ENCODE measurements at places on chromosomes 16 and 17.

DNA sequence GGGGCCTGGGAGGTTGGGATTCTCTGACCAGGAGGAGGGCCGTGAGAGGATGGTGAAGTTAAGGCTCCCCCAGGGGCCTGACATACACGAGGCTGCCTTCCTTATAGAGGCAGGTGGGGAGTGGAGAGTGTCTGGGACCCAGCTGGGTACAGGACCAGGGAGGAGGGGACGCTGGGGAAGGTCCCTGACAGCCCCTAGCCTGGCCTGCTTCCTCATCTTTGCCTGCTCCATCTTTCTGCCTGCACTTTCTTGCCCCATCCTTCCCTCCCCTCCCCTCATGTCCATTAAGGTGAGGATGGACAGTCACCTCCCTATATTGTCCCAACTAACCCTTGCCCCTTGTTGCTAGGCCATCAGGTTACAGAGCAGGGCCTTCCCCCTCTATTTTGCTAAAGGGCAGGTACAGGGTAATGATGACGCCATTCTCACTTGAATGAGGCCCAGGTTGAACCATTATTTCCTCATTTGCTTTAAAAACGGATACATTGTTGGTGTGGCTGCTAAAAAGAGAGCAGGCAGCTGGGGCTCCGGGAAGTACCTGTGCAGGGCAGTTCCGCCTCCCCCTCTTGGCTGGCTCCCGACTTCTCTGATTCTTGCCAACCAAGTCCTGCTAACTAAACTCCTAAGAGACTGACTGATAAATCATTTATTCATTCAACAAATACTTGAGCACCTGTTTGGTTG is 1.3 kb downstream of the C17orf99 start:
- no peak for DNase-seq

DNA sequence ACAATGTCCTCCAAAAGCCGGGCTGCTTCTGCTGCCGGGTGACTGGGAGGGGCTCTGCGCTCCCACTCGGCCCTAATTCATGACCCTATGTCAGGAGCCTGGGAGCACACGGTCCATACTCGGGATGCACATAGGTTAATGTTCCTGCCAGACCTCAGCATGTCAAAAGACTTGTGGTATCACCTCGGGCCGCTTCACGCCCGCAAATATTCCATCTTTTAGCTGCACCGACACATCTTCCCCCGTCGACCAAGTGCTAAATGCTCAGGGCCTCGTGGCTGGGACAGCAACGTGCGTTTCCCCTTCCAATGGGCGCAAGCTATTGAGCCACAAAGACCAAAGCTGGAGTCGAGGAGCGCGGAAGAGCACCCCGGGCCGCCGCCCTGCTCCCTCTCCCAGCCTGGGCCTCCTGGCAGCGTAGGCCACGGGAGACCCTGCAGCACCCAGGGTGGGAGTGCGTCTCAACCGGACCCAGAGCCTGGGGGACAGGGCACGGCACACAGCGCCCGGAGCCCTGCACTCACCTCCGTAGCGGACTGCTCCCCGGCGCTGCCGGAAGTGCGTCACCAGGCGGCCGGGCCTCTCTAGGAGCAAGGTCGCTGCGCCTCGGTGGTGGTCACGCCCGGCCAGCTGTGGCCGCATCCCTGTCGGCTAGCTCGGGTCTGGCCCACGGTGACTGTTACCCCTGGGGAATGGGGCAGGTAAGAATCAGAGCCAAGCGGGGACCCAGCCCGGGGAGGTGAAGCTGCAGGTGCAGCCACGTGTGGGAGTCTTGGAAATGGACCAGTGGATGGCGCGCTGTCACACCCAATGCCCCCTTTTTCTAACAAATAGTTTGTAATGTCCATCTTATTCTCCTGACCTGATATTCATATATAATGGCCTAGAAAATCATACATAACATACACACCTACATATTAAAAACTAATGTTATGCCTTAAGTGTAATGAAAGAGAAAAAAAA is at the start of gene ZNF23:
ZNF23 (minus strand) TSS at position 562 of the 963 bp plus-strand sequence. CDS start 5,451 bp downstream, outside the sequence.
- peak; percentile 64 for DNase-seq

- DNase-seq: no peak
Observed at GRCh38 chr17:49123061-49123460, 9.5 kb upstream of the B4GALNT2 start.

- no peak for DNase-seq
Observed at GRCh38 chr16:49747654-49748053, 108.3 kb downstream of the ZNF423 start.

DNA sequence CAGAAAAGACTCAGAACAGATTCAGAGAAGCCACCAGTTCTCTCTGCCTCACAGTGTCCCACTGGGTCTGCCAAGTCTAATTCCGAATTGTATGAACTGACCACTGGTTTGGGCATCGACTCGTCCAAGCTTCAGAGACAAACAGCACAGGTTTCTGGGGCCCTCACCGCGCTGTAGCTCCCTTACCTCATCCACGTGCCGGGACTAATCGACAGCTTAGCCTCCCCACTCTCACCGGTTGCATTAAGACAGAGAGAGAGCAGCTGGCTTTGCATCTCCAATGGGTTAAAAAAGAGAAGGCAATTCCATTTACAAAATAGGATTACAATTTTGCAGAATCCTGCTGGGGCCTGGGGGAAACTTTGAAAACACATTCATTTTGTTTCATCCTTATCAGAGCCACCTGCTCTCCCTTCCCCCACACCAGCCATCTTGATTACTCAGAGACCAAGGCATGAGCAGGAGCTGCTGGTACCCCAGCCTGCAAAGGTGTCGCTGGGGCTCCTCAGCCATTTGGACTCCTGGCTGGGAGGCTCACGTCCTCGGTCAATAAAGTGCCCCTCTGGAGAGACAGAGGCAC is 95.3 kb upstream of the RPL38 start:
- no peak for DNase-seq

DNA sequence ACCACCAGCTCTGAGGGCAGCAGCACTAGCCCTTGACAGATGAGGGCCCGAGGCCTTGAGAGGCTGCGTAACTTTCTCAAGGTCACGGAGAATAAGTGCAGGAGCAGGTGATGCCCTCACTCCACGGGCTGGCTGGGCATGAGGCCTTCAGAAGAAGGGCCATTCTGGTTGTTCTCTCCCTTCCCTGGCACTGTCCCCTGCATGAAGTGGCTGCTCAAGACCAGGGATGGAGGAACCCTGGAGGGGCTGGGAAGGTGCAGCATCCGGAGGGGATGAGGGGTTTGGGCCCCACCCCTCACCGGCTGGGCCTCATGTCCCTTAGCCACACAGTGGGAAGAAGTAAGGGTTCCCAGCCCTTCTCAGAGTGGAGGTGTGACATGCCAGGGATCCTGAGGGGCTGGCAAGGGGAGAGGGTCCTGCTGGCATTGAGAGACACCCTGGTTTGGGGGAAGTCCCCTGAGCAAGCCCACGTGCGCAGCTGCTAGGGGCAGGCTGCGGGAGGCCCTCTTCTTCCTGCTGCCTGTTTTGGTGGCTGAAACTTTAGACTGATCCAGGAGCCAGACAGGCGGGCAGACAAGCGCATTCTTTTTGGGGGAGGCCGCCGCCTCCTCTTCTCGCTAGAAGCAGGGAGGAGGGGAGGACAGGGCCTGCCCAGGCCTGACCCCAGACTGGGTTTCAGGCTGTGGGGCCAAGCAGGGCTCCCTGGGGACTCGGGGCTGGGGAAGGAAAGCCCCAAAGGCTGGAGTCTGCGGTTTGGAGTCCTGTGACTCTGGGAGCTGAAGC is 74.0 kb downstream of the N4BP1 start:
- DNase-seq: peak; percentile 81

DNA sequence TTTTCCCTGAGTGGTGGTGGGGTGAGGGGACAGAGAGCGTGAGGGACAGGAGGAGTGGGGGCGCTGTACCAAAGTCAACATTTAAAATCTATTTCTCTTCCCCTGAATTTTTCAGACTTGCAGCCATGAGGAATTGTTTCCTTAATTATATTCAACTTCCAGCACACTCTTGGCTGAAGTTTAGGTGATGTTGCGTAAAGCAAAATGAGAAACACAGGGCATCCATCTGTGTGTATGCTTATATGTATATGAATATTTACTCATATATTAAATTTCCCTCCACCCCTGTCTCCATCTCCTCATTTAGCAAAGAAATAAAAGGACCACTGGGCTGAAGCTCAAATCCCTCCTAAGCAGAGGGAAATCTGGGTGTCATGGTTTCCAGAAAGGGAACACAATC is 218.1 kb downstream of the XYLT1 start:
- DNase-seq: no peak

- DNase-seq: no peak
Observed at GRCh38 chr16:35296962-35297653, 1837.7 kb downstream of the TP53TG3F start.

DNA sequence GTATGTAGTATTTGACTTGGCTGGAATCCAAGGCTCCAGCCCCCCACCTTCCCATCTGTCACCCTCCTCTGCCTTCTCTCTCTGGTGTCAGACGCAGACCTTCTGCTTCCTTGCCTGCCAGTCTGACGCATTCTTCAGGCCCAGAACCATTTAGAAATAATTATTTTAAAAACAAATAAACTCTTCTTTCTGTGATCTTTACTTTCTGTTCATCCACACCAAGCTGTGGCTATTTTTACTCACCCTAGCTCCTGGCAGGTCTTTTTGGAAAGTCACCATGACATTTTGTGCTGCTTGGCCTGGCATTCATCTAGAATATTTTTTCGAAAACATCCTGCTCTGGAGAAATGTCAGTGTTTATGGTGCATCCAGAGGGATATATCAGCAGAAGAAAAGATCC is 330.7 kb upstream of the ASIC2 start:
- DNase-seq: no peak

DNA sequence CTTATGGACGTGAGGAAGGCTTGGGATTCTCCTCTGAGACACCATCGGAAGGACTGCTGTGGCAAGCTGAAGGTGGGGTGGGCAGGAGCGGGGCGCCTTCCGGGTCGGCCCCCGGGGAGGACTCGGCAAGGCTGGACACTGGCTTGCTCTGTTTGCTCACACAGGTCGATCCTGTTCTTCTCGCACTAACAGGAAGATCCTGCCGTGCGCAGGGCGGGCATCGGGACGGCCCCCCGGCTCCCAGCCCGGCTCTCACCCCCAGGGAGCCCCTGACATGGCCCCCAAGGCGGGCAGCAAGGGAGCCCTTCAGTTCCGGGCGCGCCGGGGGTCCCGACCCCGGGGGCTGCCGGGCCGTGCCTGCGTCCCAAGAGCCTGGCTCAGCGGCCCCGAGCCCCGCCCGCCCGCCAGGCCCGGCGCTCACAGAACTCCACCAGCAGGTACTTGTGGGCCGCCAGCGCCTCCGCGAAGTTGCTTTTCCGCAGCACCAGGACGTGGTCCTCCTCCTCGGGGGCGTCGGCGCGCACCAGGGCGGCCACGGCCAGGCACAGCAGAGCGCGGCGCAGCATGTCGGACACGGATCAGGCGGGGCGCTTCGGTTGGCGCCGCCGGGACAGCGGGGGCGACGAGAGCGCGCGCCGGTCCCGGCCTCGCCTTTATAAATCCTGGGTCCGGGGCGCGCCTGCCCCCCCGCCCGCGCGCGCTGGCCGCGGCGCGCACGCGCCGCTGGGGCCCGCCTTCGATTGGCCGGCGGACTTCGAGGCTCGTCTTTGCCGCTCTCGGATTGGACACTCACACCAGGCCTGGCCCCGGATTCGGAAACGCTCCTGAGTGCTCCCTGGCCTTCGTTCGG is at the start of gene P4HB:
P4HB (minus strand) TSS at position 630 of the 850 bp plus-strand sequence; CDS start at position 566, 64 bp downstream.
- no peak for DNase-seq

DNA sequence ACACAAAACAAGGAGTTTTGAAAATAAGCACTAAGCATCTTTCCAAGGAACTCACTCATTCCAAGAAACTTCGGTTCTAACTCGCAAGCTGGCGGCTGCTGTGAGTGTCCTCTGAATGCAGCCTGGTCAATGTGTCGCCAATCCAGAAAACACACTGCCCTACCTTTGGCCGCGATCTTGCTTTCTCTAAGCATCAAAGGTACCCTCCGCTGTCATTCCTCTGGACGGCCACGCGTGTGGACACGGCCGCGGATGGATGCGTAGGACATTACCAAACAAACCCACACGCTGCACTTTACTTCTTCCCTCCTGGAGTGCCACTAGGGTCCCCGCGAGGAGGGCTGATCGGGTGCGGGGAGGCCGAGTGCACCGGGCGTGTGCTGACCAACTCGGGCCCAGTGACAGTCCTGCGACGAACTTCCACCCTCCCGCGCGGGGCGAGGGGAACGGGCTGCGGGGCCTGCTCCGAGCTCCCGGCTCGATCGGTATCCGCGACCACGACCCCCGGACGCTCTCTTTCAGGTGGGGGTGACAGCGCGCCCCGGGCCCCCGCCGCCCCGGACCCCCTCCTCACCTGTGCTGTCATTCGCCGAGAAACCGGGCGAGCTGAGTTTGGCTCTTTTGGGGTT is 1.1 kb downstream of the CREBBP start:
- no peak for DNase-seq

DNA sequence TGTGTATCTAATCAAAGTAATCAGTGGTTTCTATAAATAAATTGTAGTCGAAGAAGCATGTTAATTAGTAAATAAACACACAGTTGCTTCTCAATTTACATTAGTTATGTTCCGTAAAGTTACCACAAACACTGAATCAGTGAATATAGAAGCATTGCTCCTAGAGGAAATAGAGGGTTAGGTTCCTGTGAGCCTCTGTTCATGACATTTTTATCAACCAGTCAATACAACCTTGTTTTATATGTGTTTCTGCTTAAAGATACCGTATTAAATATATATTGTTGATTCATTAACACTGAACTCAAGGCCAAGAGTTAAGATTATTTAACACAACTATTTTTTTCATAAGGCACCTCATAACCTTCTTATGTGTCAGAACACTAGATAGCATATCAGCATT is 134.3 kb downstream of the PPM1E start:
- no peak for DNase-seq

DNA sequence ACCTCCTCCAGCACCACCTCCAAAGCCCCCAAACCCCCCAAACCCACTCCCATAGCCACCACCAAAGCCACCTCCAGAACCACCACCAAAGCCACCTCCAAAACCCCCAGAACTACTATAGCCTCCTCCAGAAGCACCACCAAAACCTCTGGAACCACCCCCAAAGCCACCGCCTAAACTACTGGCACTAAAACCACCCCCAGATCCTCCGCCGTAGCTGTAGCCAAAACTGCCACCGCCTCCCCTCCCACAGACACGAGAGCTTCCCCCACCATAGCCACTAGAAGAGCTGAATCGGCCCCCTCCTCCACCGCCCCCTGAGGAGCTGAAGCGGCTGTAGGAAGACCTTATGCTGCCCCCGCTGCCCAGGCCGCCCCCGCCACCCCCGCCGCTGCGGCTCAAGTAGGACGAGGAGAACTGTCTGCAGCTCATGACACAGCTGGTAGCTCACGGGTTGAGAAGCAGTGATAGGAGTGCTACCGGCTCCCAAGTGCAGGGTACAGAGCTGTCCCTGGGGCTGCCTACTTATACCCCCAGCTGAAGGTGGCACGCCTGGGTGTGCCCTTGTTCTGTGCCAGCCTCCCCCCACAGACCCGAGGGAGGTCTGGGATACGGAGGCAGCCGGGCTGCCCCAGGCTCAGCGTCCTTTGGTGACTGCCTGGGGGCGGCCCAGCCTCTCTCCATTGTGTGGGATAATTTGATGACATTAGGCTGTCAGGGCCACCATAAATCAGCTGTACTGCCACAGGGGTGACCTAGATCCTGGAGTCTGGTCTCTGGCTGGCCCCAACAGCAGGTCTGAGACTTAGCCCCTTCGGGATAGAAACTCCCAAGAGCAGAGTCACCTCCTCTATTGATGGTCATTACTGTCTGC is at the start of gene KRT9:
KRT9 (minus strand) TSS at position 499 of the 874 bp plus-strand sequence; CDS start at position 432, 67 bp downstream.
- DNase-seq: no peak
